ENCODE measurements at places on chromosomes 6 and 20. TPM values are rescaled to one million over a fixed set of nuclear protein-coding genes. Genes with fewer than 3 reads are reported as not detected.

DNA sequence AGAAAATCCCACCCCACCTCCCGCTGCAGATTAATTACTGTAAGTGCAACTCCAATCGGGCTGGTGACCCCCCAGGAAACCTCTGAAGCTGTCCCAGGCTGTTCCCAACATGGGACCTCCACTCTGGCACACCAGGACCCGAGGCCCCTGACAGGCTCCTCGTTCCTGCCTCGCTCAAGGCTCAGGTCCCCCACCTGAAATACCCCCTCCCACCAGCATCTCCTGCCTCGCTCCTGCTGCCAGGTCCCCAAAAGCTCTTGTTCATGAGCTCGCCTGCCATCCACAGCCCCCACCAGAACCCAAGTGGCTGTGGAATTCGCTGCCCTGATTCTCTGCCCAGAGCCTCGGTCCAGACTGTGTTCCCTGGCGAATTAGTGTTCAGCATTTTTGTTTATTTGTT lies 26.1 kb downstream of the NPEPL1 start:
- no peak for DNase-seq

Gene PGC
- not detected for total RNA-seq

GRCh38 chr6:111950661-111951496 lies 77.6 kb upstream of the FYN start:
- DNase-seq = no peak

DNA sequence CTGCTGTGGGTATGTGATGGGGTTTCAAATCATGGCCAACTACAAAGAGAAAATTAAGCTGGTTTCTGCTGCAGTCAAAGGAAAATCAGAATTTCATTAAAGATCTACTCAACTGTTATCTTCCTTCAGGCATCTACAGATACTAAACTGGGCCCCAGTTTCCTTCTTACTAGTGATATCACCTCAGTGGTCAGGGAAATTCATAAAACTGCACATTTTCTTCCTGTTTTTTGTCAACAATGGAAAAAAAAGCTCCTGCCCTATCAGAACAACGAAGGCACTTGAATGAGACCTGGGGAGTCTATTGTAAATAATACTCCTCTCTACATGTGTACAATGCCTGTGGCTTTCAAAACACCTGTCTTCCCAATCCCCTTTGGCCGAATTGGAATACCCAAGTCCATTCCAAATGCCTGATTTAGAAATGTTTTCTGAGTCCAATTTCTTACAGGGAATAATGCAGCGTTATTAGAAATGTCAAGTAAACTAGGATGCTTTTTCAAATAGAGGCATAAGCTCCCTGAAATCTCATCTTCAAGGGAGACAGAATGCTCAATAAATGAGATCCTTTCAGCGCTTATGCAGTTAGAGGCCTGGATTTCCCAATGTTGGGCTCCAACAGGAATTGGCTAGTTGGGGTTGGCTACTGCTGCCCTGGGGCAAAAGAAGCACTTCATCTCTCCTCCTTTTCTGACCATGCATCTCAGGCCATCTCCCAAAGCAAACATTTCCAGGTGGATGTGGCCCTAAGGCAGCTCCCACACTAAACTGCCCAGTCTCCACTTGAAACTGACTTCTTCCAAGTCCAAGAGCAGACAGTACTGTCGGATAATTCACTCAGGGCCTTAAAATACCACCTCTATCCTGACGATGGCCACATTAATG lies 143.3 kb downstream of the NFATC2 start:
- no peak for DNase-seq

DNA sequence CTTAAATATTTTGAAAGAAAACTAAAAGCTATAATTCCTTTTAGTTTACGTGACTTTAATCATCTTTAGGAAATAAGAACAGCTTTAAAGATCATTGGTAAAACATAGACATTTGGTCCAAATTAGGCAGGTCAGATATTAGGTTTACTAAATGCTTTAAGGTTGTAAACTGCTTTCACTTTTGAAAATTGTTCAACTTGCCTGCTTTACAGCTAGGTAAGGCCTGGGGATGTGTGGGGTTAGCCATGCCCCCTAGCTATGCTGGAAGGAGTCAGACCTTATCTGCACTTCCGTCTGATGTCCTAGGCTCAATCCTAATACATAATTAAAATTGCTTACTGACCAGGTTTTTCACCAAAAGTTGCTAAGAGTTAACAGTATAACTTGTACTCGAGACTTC lies 30.5 kb upstream of the TPD52L1 start:
- no peak for DNase-seq

DNA sequence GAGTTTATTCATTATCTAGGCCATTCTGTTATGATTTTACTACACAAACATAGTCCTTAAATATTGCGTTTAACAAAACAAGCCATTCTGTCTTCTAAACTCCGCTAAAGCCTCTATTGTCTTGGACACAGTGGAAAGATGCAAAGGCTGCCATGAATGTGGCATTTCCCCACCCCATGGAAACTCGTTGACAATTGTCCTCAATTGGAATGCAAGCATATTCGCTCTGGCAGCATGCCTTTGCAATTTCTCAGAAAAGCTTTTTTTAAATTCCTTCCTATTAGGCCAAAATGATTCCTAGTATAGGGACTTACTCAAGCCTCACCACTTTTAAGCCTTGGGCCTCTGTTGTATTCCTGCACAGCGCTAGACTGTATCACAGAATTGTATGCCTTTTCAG lies 22.8 kb downstream of the OR2A4 start:
- DNase-seq = no peak

GRCh38 chr6:151498327-151498726 lies 4.5 kb downstream of the CCDC170 start:
- DNase-seq = no peak

- DNase-seq = no peak
Observed at GRCh38 chr20:10789386-10789785, 115.6 kb upstream of the JAG1 start.

DNA sequence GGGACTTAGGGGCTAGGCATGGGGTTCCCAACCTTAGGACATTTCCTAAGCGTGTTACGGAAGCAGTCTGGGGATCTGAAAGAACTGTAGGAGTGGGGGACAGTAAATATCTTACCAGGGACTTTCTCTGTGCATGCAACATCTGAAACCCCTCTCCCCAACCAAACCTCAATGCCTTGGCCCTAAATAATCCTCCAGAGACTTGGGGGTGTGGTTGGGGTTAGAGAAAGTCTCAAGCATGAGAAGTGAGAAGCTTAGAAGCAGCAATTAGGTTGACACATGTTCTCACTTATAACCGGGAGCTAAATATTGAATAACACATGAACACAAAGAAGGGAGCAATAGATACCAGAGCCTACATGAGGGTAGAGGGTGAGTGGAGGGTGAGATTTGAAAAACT lies 74.7 kb downstream of the HTR1E start:
- no peak for DNase-seq

- peak; percentile 84 for DNase-seq
Observed at GRCh38 chr20:59087829-59088433, 45.3 kb upstream of the PRELID3B start.

Gene NMBR
- not detected for total RNA-seq

Gene GABBR1
- 164 TPM for total RNA-seq

DNA sequence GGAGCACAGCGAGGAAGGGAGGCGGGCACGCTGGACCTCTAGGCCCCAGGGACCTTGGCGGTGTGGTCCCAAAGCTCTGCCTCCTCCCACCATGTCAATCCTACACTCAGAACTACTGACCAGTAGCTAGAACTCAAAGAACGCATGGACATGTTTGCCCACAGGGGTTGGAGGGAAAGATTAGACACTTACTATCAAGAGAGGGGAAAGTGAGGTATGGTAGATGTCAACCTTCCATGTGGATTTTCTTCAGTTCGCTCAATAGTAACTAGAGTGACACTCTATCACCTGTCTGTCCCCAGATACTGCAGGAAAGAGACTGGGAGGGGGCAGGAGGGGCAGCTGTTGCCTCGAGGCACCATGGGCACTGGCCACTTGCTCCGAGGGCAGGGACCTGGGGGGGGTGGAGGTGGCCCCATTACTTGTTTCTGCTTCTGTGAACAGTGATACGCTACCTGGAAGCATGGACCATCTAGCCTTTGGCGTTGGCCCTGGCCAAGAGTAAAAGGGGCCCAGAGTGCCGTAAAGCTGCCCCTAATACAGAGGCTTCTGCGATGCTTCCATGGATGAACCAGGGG lies 912 bp upstream of the DIDO1 start:
- DNase-seq = no peak

GRCh38 chr20:49347156-49347555 lies 69.3 kb upstream of the ZNFX1 start:
- DNase-seq = no peak

- no peak for DNase-seq
Observed at GRCh38 chr6:110029144-110029543, 51.0 kb downstream of the GPR6 start.

DNA sequence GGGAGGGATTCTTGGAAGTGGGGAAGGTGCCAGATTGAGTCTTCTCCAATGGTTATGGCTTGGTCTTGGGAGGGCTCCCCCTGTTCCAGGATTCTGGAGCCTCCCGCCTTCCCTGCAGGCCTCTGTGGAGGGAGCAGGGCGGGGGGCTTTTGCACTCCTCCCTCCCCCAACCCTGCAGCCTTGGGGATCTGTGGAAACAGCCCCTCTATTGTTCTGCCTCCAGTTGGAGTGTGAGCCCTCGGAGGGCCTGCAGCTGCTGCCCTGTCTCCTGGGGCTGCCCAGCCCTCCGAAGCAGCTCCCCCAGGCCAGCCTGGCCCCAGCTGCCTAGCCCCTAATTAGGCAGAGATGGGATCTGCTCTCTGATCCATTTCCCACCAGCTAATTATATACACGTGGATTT lies 14.7 kb downstream of the FAM110A start:
- no peak for DNase-seq

DNA sequence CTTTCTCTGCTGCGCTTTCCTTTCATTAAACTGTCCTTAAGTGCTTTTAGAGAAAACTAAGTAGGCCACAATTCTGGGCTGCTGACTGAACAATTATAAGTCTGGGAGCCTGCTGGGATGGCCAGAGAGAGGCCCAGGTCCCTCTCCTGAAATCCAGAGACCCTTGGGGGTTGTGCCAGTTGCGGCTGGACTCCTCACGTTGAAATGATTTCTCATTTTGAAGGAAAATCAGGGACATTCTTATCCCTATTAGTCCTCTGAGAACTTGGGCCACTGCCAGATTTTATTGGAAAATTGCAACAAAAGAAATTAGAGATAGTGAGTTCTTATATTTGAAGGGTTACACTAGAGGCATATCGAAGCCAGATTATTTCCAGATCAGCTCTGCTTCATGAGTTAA lies 145.1 kb downstream of the CLIC5 start:
- no peak for DNase-seq

- DNase-seq = no peak
Observed at GRCh38 chr6:137631323-137631722, 137.1 kb upstream of the OLIG3 start.

GRCh38 chr6:29227235-29227634 lies 56.5 kb downstream of the OR2J2 start:
- DNase-seq = no peak

DNA sequence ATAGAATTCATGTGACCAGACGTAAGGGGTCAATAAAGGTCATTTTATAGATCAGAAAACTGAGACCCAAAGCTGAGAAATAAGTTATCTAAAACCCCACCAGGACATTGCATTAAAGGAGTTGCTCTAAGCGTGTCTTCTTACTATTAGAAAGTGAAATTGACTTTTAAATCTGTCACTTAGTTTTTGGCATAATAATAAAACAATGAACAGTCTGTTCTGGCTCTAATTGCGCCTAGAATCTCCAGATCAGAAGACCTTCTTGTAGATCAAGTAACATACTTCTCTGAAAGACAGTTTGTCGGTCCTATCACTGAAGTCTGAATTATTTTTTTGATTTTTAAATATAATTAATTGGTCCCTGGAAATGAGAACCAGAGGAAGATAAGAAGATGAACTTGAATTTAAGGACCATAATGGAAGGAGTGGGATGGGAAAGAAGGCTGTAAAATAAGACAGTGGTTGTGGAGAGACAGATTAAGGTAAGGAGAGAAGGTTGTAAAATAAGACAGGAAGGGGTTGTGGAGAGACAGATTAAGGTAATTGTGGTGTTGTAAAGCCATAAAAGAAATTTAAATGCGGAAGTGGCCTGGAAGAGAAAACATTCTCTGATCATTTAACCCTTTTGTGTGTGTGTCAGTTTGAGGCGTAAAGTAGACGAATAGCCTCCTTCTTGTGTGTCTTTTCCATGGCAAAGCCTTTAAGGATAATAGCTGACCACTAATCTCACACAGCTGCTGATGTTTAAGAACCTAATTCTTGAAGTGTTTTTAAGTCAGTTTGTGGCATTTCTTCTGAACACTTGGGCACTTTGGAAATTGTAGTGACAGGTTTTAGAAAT lies 20.1 kb downstream of the TOP1 start:
- no peak for DNase-seq

Gene TRIM40
- not detected for total RNA-seq

GRCh38 chr20:50886184-50886790 lies 45.0 kb downstream of the ADNP start:
- DNase-seq = no peak

- DNase-seq = no peak
Observed at GRCh38 chr6:15504040-15504495, 158.8 kb downstream of the DTNBP1 start.

- no peak for DNase-seq
Observed at GRCh38 chr6:5125152-5126006, 40.2 kb downstream of the PPP1R3G start.

- DNase-seq = no peak
Observed at GRCh38 chr6:94270091-94270948, 851.0 kb upstream of the EPHA7 start.

GRCh38 chr6:35487658-35488516 lies 9.0 kb downstream of the TEAD3 start:
- no peak for DNase-seq

Gene PDE10A
- 11.5 TPM for total RNA-seq

Gene PROKR2
- total RNA-seq = not detected

- no peak for DNase-seq
Observed at GRCh38 chr6:138586638-138587037, 87.3 kb upstream of the NHSL1 start.

DNA sequence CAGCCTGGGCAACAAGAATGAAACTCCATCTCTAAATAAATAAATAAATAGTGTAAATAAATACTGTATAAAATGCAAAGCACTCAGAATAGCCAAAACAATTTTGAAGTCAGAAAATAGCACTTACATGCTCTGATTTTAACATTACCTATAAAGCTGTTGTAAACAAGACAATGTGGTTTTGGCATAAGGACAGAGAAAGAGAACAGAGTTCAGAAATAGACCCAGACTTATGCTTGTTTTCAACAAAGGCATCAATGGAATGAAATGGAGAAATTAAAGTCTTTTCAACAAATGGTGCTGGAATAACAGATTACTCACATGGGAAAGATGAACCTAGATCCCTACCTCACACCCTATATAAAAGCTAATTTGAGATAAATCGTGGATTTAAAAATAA lies 10.4 kb downstream of the ACAT2 start:
- no peak for DNase-seq

- no peak for DNase-seq
Observed at GRCh38 chr6:6678185-6678671, 89.7 kb downstream of the LY86 start.

GRCh38 chr6:81023709-81024108 lies 728.8 kb downstream of the TENT5A start:
- DNase-seq = no peak

- DNase-seq = no peak
Observed at GRCh38 chr20:10228330-10228729, 9.7 kb downstream of the SNAP25 start.

All from endothelial cell (in vitro differentiated cells).